ENCODE measurements at places on chromosomes 12 and 14.

DNA sequence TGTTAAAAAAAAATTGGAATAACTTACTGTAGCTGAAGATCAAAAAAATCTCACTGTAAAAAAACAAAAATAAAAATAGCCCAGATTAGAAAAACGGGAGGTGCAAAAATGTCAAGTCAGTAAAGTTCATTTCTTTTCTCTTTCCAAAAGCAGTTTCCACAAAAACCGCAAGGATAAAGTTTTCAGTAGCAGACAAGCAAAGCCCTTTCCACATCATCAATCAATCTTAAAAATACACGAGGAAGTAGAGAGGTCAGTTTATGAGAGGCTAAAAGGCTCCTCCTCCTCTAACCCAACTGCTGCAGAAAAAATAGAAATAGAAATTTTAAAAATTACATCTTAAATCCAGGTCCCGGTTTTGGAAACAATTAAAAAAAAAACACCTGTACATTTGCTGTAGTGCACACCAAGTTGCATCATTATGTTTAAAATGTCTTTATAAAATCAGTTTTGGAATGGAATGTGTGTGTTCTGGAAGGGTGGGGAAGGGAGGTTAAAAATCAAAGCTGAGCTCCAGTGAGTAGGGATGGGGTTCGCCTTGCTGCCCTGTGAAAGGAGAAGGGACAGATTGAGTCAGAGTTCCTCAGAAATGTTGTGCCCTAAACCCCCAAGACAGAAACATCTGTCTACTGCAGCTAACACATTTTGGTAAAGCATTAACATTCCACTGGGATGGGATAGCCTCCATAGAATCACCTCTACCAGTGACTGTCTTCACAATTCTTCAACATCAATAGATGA, 5.8 kb downstream of the HNRNPC start:
- DNase-seq = no peak

DNA sequence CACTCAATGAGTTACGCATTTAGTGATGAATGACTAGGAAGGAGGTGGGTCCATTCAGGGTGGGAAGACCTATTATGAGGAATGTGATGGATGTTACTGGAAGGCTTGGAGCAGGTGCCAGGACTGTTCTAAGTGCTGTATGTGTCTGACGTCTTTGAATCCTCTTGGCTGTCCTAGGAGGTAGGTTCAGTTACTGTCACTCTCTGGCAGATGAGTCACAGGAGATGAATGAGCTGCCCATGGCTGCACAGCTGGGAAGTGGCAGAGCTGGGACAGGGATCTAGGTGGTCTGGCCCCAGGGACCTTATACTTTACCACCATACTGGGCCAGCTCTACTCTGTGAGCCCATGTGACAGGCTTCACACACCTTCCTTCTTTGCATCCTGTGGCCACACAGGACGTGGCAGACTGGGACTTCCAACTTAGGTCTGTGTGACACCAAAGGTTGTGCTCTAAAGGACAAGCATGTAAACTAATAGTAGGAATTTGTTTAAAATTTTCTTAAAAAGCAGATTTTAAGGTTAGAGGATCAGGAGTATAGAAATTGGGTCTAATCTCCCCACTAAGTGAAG, 24.0 kb downstream of the TCTN1 start:
- no peak for DNase-seq

- no peak for DNase-seq
These were observed 371.2 kb upstream of the LRFN5 start for GRCh38 chr14:41235466-41235865.

- DNase-seq = no peak
These were observed 199.4 kb upstream of the FOXN3 start for GRCh38 chr14:89616425-89616824.

GRCh38 chr12:25852792-25853191, 105.7 kb upstream of the RASSF8 start:
- no peak for DNase-seq

- no peak for DNase-seq
These were observed 83.7 kb upstream of the RIC8B start for GRCh38 chr12:106690569-106691305.

GRCh38 chr14:20799892-20800544, 2.6 kb downstream of the RNASE1 start:
- no peak for DNase-seq

DNA sequence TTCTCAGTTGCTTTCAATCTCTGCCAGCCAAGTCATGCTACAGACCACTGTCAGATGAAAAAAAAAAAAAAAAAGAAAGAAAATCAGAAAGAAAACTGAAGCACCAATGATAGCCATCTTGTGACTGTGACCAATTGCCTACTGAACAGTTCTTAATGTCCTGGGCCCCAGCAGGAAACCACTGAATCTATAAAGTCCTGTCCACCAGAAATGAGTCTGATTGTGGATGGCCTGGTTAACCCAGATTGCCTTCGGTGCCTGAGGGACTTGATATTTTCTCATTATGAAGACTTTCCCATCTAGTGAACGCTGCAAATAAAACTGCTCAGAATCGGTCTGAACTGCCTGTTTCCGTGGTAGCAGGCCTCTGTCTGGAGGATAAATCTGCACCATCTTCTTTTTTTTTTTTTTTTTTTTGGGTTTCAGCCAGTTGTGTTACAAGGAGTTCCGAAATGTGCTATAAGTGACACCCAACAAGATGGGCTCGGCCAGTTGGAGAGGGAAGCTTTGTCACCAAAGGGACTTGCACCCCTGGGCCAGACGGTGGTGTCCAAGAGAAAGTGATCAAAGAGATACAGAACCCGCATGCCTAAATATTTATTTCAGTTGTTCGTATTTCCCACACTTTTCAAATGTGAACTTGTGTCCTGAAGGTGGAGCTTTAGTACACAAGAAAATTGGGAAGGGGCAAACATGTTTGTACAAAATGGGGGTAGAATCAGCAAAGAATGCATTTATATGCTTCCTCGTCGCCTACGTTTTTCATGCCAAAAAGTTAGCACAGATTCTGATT, 3.0 kb upstream of the PLXNC1 start:
- DNase-seq = no peak

DNA sequence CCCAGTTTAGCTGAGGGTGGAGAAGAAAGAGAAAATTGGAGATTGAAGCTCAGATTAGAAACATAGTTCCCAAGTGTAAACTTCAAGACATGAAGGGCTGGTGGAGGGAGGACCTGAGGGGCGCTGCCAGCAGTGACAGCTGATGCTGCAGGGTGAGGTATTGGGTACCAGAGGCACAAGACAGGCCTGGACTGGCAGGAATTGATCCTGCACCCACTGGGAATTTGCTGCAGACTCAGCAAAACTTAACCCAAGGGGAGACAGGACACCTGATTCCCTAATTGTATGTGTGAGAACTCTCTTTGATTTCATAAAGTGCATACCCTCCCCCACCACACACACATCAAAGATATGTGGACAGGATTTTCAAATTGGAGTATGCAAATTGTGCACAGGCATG, 11.6 kb downstream of the PTPRR start:
- DNase-seq = no peak

DNA sequence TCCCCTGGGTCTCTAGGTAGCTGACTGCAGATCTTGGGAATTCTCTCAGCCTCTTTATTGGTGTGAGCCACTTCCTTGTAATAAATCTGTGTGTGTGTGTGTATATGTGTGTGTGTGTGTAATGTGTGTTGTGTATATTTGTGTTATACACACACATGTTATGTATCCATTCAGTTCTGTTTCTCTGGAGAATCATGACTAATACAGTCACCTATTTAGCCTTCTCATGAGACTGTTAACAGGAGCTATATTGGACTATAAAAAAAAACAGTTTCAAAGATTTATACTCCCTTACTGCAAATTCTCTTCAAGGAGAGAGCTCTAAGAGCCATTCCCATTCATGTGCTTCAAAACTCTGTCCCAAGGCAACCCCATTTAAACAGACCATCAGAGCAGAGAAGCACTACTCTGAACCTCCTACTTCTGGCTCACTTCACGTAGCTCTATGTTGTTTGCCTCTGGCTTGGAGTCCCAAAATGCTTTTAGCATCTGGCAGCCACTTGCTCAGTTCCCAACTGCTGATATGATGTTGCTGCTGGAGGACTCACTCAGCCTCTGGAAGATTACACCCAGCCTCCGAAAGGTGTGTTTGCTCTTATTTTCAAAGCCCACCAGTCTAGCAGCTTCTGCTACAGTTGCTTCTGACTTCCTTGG, 48.7 kb upstream of the KITLG start:
- DNase-seq = no peak

Measured in stimulated activated CD8-positive, alpha-beta memory T cell treated with anti-CD3 and anti-CD28 coated beads, Interleukin-15, amount 100 ng/mL, for 48 hours (primary cell).